ENCODE measurements at places on chromosomes 6 and 20.

- no peak for DNase-seq
Measured at GRCh38 chr6:8578006-8578405, 142.7 kb upstream of the SLC35B3 start.

DNA sequence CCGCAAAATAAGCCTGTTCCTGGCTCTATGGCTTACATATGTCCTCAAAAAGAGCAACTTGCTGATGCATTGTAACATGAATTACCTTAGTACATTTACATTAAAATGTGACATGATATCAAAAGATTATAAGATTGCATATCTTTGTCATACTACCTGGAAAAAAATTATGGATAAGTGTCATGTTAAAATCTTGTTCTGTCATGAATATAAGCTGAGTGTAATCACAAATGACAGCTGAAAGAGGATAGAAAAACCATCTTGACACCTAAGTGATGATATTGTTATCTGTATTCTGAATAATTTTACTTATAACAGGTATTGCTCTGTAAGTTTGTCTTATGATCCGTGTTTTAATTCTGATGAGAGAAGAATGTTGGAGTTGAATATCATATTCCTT lies 503.0 kb upstream of the RNF217 start:
- DNase-seq: no peak

DNA sequence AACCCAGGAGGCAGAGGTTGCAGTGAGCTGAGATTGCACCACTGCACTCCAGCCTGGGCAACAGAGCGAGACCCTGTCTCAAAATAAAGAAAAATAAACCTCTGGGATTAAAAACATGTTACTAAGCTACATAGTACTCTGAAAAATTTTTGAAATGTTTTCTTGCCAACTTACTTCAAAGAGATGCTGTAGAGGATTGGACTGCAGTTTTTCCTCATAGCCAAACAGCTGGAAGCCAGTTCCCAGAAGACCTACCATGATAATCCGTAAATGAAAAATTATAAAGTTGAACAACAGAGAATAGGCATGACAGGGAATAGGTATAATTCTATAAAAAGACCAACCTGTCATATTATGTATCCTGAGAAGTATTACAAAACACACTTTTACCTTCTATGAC lies 48.0 kb downstream of the RARS2 start:
- no peak for DNase-seq

DNA sequence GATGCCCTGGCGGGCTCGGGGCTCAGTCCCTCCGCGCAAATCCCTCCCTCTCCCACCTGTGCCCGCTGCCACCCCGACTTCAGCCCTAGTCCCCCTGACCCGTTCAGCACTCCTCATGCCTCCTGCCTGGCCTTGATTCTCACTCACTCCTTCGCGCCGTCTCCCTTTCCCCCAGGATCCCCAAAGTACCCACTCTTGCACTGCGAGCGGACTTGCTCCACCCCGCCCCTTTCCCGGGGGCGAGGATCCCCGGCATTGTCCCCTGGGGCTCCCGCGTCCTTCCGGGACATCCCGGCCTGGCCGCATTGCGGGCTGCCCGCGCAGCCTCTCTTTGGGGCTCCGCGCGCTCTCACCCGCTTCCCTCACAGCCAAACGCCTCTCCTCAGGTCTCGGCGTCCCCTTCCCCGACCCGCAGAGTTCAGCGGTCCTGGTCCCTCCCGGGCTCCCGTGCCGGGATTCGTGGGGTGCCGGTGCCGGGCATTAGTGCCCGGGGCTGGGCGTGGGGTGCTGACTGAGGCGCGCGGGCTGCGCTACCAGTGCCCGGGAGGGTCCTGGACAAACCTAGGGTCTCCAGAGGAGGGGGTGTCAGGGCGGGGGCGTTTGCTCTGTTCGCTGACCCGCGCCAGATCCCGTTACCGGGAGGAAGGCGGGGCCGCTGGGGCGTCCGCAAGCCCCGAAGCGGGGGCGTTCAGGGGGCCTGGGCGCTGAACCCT lies 45.5 kb upstream of the SUPT3H start:
- DNase-seq: peak; percentile 64

DNA sequence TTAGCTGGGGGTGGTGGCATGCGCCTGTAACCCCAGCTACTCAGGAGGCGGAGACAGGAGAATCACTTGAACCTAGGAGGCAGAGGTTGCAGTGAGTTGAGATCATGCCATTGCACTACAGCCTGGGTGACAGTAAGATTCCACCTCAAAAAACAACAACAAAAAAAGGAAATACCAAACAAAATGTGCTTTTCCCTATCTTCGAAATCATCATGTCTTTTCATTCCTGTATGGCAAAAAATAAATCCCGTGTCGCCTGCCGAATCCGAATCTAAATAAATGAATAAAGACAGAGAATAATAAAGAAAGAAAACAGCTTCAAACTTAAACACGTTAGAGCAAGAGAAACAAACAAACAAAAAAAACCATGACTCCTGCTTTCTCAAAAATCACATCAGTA lies 11.8 kb downstream of the B4GALT5 start:
- no peak for DNase-seq

- no peak for DNase-seq
Measured at GRCh38 chr20:15726416-15726815, 846.8 kb downstream of the KIF16B start.

DNA sequence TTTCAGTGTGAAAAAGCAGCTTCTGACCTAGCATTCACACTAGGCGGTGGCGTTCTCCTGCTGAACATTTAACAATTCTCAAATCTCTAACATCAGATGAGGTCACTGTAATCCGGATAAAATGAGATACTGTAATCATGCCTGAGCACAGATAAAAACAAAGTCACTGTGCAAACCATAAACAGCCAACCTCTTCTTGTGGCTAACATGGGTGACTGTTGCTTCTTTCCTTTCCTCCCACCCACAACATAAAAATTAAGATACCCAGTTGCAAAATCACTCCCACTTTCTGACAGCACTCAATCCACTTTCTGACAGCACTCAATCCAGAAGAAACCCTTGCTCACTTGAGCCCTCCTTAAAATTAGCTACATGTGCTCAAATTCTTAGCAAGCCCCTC lies 11.5 kb upstream of the ALDH8A1 start:
- no peak for DNase-seq

- no peak for DNase-seq
Measured at GRCh38 chr20:9482180-9482579, 32.2 kb upstream of the LAMP5 start.

- DNase-seq: no peak
Measured at GRCh38 chr20:22977047-22977785, 57.9 kb upstream of the SSTR4 start.

- DNase-seq: no peak
Measured at GRCh38 chr6:39310542-39310941, 3.7 kb downstream of the KCNK17 start.

DNA sequence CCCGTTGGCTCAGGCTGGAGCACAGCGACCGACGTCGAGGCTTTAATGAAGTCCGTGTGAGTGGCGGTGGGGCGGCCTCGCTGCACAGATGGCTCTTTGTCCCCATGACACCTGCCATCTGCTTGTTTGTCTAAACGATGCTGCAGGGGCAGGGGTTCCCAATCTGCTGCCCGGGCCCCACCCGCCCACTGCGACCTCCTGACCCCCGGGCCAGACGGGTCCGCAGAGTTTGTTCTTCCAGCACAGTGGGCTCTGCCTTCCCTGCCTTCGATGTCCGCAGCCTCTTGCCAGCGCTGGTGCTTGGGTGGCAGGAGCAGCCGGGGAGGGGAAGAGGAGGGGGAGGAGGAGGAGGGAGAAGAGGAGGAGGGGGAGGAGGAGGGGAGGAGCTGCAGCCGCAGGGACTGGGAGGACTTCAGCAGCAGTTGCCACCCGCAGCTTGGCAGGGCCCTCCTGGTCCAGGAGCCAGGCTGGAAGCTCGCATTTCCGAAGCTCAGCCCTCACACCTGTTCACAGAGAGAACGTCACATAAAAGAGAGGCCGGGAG lies 210.0 kb downstream of the DLL1 start:
- DNase-seq: no peak

DNA sequence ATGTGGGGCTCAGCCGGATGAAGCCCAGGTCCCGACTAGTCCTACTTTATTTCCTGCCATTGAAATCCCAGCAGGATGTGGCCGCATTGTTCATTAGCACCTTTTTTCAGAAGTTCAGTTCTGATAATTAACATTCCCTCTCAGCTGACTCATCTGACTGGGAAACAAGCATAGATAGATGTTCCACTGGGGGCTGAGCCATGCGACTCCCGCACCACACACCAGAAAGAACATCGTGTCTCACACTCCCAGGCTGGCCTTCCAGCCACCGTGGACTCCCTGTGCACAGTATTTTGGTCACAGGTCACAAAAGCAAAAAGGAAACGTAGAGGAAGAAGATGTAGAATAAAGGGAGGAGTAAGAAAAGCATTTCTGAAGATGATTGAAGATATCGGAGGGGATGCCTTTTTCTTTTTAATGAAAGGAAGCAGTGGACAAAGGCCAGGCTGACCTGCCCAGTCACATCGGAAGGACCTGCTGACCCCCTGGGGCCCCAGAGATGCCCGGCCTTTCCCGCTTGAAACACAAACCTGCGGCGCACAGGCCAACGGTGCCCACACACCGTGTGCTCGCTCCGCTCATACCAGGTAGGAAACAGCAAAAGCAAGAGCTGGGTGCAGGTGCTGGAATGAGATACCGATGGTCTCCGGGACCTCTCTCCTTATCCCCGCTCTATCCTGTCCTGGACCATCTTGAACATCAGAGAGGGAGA lies 11.8 kb downstream of the RPS6KA2 start:
- DNase-seq: no peak

- DNase-seq: no peak
Measured at GRCh38 chr20:24761220-24762065, 187.6 kb upstream of the CST7 start.

- DNase-seq: no peak
Measured at GRCh38 chr6:135657207-135657606, 159.7 kb upstream of the AHI1 start.

GRCh38 chr6:110356778-110357177 lies 1.4 kb downstream of the METTL24 start:
- no peak for DNase-seq

- peak; percentile 87 for DNase-seq
Measured at GRCh38 chr6:30541515-30542403, 14.5 kb downstream of the GNL1 start.

- peak; percentile 67 for DNase-seq
Measured at GRCh38 chr6:145067430-145067829, 667.9 kb downstream of the EPM2A start.

- peak; percentile 66 for DNase-seq
Measured at GRCh38 chr6:130409418-130410100, 43.7 kb downstream of the TMEM200A start.

- DNase-seq: peak; percentile 79
Measured at GRCh38 chr6:33014841-33015634, 5.6 kb upstream of the HLA-DOA start.

DNA sequence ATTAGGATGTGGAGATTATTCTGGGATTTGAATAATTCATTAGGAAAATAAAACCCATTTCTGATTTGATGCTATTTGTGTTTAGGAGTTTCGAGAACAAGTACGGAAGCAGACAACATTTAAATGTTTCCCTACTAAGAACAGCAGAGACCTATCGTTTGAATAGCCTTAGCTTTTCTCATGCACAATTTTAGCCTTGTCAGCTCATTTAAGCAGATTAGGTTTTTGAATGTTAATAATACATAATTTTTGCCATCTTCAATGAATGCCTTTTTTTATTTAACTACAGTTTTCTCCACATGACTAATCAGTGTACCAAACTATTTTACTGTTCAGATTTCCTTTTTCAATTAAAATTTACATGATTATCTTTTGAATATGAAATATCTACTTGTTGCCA lies 592.0 kb downstream of the BCKDHB start:
- no peak for DNase-seq

GRCh38 chr6:2989332-2990247 lies 10.1 kb upstream of the NQO2 start:
- DNase-seq: peak; percentile 99

DNA sequence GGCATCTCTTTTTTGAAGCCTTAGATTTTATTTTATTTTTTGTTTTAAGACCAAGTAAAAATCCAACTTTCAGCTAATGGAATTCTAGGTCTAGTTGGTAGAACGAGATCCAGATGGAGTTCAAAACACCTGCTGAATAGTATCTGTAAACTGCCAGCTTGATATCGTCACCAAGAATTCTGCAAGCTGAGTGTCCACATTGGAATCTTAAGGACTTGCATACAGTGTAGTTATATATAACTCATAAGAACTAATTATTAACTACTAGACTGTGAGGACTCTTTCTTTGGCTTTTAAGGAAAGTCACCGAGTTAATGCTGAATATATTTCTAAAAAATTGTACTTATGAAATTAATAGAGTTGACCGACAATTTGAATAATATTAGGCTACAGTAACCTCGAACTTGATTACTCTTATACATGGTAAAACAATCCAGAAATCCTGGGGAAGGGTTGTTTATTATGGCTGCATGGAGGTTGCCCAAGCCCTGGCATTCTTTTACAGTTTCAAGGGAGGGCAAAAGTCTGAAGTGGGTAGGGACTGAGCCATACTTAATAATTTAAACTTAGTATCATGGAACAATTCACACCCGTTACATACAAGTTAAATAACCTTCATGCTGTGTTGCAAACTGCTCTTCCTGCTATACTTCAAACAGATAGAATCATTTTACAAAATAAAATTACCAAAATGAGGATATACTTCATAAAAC lies 553.9 kb downstream of the PTPRT start:
- DNase-seq: no peak

DNA sequence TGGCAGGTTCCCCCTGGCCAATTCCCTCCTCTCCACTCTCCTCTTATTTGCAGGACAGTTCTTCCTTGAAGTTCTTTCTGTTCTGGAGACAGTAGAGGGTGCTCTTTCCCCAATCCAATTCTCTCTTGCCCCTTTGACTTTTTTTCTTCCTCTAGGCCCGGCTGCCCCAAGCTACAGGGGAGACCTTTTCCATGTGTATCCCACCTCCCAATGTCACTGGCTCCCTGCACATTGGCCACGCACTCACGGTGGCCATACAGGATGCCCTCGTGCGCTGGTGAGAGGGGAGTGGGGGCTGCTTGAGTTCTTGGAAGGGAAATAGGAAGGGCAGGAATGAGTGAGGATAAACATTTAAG lies 1.5 kb downstream of the VARS2 start:
- DNase-seq: peak; percentile 76

GRCh38 chr20:16984481-16984880 lies 236.3 kb downstream of the OTOR start:
- DNase-seq: no peak

- DNase-seq: no peak
Measured at GRCh38 chr6:51913265-51913664, 174.1 kb downstream of the PKHD1 start.

GRCh38 chr6:34934516-34934915 lies 45.5 kb downstream of the ANKS1A start:
- no peak for DNase-seq
